ENCODE measurements at places on chromosomes 4 and X. TPM values are rescaled to one million over a fixed set of nuclear protein-coding genes. Genes with fewer than 3 reads are reported as not detected.

DNA sequence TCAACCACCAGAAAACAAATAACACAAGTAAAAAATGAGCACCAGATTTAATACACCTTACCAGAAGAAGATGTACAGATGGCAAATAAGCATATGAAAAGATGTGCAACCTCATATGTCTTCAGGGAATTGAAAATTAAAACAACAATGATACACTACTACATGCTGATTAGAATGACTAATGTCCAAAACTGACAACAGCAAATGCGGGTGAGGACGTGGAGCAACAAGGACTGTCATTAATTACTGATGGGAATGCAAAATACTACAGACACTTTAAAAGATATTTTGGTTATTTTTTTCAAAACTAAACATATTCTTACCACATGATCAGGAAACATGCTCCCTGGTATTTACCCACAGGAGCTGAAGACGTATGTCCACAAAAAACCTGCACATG lies 140.3 kb downstream of the FRYL start:
- DNase-seq: no peak

DNA sequence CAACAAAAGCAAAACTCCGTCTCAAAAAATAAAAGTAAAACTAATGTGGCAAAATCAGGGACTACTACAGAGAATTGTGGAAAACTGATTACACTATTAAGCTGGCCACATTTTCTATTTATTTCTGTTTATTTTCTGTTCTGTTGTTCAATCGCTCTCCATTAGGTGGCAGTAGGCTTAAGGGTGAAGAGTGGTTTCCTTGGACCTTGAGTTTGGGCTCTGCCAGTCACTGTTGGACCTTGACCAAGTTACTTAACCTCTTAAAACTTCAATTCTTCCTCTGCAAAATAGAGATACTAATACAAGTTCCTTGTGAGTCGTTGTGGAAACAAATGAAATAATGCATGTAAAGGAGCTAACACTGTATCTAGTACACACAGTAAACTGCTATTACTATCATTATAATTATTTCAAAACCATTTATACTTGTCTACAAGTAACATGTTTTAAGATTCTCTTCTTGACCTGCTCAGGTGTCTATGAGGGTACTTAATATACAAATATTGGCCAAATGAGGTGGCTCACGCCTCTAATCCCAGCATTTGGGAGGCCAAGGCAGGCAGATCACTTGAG lies 15.2 kb downstream of the HSD17B11 start:
- no peak for DNase-seq

GRCh38 chr4:137082061-137082460 lies 450.2 kb downstream of the PCDH18 start:
- no peak for DNase-seq

- DNase-seq: peak; percentile 18
Measured at GRCh38 chr4:121248747-121249146, 84.6 kb upstream of the TNIP3 start.

GRCh38 chrX:118727686-118728339 lies 407 bp downstream of the IL13RA1 start:
- DNase-seq: no peak

- no peak for DNase-seq
Measured at GRCh38 chr4:7323872-7324650, 110.7 kb downstream of the PSAPL1 start.

- no peak for DNase-seq
Measured at GRCh38 chr4:174314770-174315169, 31.1 kb downstream of the CEP44 start.

- DNase-seq: no peak
Measured at GRCh38 chr4:1202526-1203011, 30.2 kb upstream of the SPON2 start.

Gene SRD5A3
- total RNA-seq: 9.7 TPM

Gene SOWAHD
- total RNA-seq: 0.26 TPM

GRCh38 chrX:42597481-42597880 lies 180.5 kb downstream of the PPP1R2C start:
- DNase-seq: no peak

DNA sequence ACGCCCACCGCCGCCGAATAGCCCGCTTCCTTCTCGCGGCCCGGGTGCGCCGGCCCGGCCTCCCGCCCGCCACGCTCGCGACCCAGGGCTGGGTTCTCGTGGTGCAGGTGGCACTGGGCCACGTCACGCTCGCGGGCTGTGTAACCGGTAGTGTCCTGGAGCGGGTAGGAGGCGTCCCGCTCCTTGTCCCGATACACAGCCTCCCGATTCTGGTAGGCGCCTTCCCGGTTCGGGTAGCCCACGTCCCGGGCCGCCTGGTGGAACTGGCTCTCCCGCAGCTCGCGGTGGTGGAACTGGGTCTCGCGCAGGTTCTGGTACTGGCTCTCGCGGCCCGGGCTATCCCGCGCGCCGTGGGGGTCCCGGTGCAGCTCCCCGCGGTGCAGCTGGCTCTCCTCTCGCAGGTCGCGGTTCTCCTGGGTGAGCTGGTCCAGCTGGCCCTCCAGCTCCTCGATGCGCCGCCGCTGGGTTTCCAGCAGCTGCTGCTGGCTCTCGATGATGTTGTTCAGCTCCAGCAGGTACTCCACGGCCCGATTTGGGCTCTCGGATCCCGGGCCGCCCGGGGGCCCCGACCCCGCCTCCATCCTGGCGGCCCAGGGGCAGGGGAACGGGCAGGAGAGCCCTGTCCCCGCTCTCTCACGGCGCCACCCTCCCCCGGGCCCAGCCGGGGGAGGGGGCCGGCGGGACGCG lies 39.3 kb upstream of the IQSEC2 start:
- DNase-seq: no peak
